Activated T-helper 1 cell treated with anti-CD3 and anti-CD28 coated beads, Interleukin-12 subunit alpha, Interleukin-12 subunit beta, Interleukin-2, Interleukin-4 antibody, amounts not matched to agents 30 ng/mL and 10 ng/mL and 1 ng/mL, durations not matched to agents 14 hours and 24 hours and 36 hours (primary cell): ENCODE measurements at places on chromosomes 5 and 9. TPM values are rescaled to one million over a fixed set of nuclear protein-coding genes. Genes with fewer than 3 reads are reported as not detected.

The MARVELD2 gene
- 0.23 and 0.32 TPM in 2 replicates for total RNA-seq

The CAVIN4 gene
- total RNA-seq: 0.10 TPM in 1 of 2 replicates, not detected in the other

The ABLIM3 gene
- total RNA-seq: not detected in 2 replicates

The OLFM1 gene
- total RNA-seq: 0.47 and 0.66 TPM in 2 replicates

GRCh38 chr9:18493451-18493993 is 19.6 kb downstream of the ADAMTSL1 start:
- no peak overlapping the region for H3K27ac ChIP-seq
- peaks cover 2% of the 10 kb centered on the region for H3K27me3 ChIP-seq
- no peak for DNase-seq
- no peak overlapping the region for H3K4me3 ChIP-seq

DNA sequence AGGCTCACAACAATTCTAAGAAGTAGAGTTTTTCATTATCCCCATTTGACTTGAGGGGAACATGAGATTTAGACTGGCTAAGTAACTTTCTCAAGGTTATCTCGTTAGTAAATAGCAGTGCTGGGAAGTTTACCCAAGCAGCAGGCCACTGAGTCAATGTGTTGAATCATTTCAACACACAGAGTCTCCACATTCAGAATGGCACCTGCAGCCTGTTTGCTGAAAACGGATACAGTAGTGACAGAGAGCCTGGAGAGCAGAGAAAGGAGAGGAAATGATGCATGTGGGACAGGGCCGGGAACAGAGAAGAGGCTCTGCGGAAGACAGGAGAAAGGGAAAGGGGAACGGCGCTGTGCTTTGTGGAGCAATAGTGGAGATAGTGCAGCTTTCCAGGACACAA is 33.5 kb upstream of the ZSWIM6 start:
- H3K36me3 ChIP-seq: no peaks in the 10 kb centered on the region
- H3K27me3 ChIP-seq: peaks cover 2% of the 10 kb centered on the region
- H3K4me3 ChIP-seq: no peak overlapping the region
- no peak for DNase-seq
- H3K4me1 ChIP-seq: peaks cover 12% of the 10 kb centered on the region

DNA sequence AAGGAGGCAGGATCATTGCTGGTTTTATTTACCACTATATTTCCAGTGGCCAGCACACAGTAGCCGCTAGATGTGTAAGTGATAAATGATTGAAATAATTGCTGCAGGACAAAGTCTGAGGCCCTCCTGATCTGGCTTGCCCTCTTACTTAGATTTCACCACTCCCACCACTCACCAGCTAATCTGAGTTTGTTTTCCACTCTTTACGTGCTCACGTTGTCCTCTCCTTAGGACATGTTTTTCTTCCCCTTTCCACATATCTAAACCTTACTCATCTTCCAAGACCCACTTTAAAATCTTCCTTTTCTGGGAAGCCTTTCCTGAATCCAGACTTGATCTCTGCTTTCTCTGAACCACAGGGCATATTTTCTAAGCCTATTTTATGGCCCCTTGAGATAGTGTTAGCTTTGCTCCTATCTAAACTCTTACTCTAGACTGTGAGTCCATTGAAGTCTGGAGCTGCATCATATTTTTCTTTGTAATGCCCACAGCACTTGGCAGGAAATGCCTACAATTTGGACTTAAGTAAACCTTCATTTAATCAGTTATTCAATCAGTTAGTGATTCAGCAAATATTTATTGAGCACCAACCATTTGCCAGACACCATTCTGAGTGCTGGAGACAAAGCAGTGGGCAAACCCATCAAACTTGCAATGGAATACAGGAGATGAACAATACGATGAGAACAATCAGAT is 2.4 kb downstream of the TLR4 start:
- H3K36me3 ChIP-seq: no peaks in the 10 kb centered on the region
- H3K4me3 ChIP-seq: no peak overlapping the region
- H3K27me3 ChIP-seq: peaks cover 14% of the 10 kb centered on the region
- DNase-seq: no peak
- peaks cover 10% of the 10 kb centered on the region for H3K4me1 ChIP-seq

DNA sequence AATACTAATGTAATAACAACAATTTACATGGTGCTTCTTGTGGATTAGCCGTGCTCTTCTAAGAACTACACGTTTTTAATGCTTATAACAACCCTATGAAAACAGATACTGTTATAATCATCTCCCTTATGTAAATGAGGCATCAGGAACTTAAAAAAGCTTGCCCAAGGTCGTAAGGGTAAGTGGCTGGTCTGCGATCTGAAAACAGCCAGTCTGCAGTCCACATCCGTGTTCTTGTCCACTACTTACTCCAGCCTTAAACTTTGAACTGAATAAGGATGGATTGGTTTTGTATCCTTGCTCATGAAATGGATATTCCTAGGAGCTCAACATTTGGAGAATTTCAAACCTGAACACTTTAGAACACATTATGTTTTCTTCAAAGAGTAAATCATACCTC is 26.7 kb downstream of the PAM start:
- no peak for DNase-seq
- peaks cover 13% of the 10 kb centered on the region for H3K36me3 ChIP-seq
- H3K27ac ChIP-seq: no peak overlapping the region
- H3K4me3 ChIP-seq: no peak overlapping the region
- H3K27me3 ChIP-seq: no peaks in the 10 kb centered on the region
- H3K4me1 ChIP-seq: peaks cover 59% of the 10 kb centered on the region

DNA sequence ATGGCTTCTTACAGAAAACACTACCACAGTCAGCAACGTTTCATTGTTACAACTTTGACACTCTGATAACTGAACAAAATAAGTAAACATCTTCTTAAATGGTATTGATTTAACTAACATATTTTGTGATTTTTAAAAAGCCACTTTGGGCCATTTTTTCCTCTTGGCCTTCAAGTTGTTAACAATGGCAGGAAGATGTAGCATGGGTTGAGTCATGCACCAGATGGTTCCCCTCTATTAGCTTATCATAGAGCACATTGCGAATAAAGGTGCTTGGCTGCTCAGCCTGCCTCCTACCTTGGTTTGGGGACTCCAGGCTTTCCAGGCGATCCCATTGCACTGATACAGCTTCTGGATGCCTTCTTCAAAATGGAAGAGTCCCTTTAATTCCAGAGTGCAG is 24.1 kb upstream of the CER1 start:
- no peak for DNase-seq
- no peaks in the 10 kb centered on the region for H3K36me3 ChIP-seq
- peaks cover 12% of the 10 kb centered on the region for H3K27me3 ChIP-seq
- no peak overlapping the region for H3K27ac ChIP-seq
- H3K4me3 ChIP-seq: no peak overlapping the region

DNA sequence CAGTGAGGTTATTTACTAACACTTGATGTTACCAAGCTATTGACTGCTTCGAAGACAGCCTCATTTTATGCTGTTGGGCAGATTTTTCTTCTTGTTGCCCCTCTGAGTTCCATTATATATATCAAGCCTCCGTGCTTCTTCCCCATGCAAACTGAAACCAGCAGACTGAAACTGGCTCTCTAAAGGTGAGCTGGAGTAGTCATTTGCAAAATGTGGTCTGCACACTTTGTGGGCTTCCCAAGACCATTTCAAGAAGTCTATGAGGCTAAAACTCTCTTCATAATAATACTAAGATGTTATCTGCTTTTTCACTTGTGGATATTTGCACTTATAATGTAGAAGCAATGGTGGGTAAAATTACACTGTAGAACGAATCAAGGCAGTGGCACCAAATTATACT is 13.9 kb downstream of the SLC36A1 start:
- H3K36me3 ChIP-seq: no peaks in the 10 kb centered on the region
- H3K4me1 ChIP-seq: no peaks in the 10 kb centered on the region
- no peaks in the 10 kb centered on the region for H3K27me3 ChIP-seq
- H3K27ac ChIP-seq: no peak overlapping the region

GRCh38 chr9:32644698-32645097 is 9.2 kb upstream of the TAF1L start:
- H3K4me3 ChIP-seq: no peak overlapping the region
- H3K36me3 ChIP-seq: no peaks in the 10 kb centered on the region
- no peak for DNase-seq
- H3K27ac ChIP-seq: no peak overlapping the region

DNA sequence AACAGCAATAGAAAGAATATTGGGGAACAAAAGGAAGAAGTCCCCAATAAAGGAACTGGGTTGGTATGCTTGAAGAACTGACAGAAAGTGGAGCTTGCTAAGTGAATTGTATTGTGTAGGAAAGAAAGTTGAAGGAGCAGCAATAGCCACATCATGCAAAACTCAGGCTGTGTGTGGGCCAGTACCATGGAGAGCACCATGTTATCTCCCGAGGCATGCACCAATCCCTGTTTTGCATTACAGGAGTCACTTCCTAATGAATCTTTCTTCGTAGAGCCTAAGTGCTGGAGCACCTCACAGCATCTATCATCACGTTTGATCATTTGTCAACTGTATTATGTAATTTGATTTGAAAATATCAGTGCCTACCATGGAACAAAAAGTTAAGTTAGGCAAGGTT is 137.7 kb upstream of the NMUR2 start:
- no peak overlapping the region for H3K4me3 ChIP-seq
- no peak overlapping the region for H3K27ac ChIP-seq
- DNase-seq: no peak
- no peaks in the 10 kb centered on the region for H3K4me1 ChIP-seq

GRCh38 chr5:124952079-124952478 is 205.6 kb upstream of the ZNF608 start:
- H3K27ac ChIP-seq: no peak overlapping the region
- H3K36me3 ChIP-seq: no peaks in the 10 kb centered on the region
- H3K27me3 ChIP-seq: no peaks in the 10 kb centered on the region
- no peak overlapping the region for H3K4me3 ChIP-seq

GRCh38 chr9:126038790-126039189 is 287.8 kb upstream of the MVB12B start:
- H3K4me1 ChIP-seq: no peaks in the 10 kb centered on the region
- no peak overlapping the region for H3K4me3 ChIP-seq
- no peaks in the 10 kb centered on the region for H3K36me3 ChIP-seq
- no peak for DNase-seq
- H3K27ac ChIP-seq: no peak overlapping the region

DNA sequence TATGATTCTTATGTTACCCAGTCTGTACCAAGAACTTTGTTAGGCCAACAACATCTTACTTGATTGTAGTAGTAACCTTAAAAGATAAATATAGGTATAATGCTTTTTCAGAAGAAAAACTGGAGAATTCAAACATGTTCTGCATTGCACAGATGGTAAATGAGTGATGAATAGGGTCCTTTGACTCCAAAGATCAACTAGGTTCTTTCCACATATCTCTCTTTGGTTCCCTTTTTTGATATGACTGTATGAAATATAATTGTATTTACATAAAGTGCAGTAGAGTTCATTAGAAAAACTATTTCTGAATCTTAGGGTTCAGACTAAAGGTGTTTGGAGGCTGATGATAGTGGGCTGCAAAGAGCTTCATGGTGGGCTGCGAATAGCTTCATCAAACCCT is 150.5 kb upstream of the CDKN2B start:
- no peak overlapping the region for H3K4me3 ChIP-seq
- peaks cover 47% of the 10 kb centered on the region for H3K27me3 ChIP-seq
- no peak for DNase-seq
- no peak overlapping the region for H3K27ac ChIP-seq
- H3K4me1 ChIP-seq: peaks cover 6% of the 10 kb centered on the region

DNA sequence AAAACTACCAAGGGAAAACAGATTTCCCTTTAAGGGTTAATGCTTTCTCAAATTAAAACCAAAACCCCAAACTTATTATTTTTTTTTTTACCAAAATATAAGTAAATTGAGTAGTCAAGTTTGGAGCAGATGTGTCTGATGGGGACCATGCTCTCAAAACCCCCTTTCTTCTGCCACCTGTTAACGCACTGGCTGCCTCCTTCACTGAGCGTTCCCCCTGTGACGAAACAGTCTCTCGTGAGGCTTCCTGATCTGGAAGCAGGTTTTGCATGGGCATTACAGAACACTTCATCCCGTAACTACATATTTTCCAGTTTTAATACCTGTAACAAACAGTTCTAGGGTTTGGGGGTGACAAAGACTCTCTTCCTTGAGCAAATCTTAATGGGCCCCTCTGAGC is 59.4 kb downstream of the ANKH start:
- peaks cover 46% of the 10 kb centered on the region for H3K4me1 ChIP-seq
- H3K27ac ChIP-seq: no peak overlapping the region
- H3K27me3 ChIP-seq: no peaks in the 10 kb centered on the region
- H3K36me3 ChIP-seq: peaks cover 6% of the 10 kb centered on the region

- H3K36me3 ChIP-seq: peaks cover 5% of the 10 kb centered on the region
- no peak overlapping the region for H3K4me3 ChIP-seq
- no peak overlapping the region for H3K27ac ChIP-seq
- peaks cover 53% of the 10 kb centered on the region for H3K27me3 ChIP-seq
These were observed 1.6 kb downstream of the NR2F1 start for GRCh38 chr5:93584596-93585040.

DNA sequence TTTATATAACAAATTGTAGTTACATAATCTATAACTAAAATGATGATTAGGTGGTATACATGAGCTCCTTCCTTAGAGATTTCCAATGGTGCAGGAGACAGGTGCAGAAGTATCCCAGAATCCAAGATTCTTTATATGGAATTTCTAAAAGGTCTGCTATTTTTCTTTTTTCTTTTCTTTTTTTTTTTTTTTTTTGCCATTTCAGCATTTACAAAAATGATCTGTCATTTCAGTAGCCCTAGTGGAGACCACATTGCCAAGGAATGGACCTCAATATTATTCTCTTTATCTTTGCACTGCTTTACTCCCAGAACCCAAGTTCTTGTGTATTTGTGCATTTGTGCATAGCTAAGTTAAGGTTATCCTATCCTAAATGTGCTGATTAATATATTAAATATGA is 61.7 kb downstream of the MRPS30 start:
- peaks cover 19% of the 10 kb centered on the region for H3K4me1 ChIP-seq
- H3K36me3 ChIP-seq: peaks cover 2% of the 10 kb centered on the region
- no peak overlapping the region for H3K27ac ChIP-seq
- peaks cover 2% of the 10 kb centered on the region for H3K27me3 ChIP-seq
- no peak for DNase-seq
- H3K4me3 ChIP-seq: no peak overlapping the region

- H3K27ac ChIP-seq: no peak overlapping the region
- DNase-seq: no peak
- H3K4me1 ChIP-seq: no peaks in the 10 kb centered on the region
- H3K36me3 ChIP-seq: no peaks in the 10 kb centered on the region
- no peaks in the 10 kb centered on the region for H3K27me3 ChIP-seq
- H3K4me3 ChIP-seq: no peak overlapping the region
These were observed 20.1 kb downstream of the FIBCD1 start for GRCh38 chr9:130918826-130919558.

GRCh38 chr5:32445831-32446614 is 1.5 kb upstream of the ZFR start:
- peak overlapping the region; percentile 83 for H3K4me3 ChIP-seq
- peaks cover 29% of the 10 kb centered on the region for H3K4me1 ChIP-seq
- H3K36me3 ChIP-seq: peaks cover 18% of the 10 kb centered on the region
- H3K27ac ChIP-seq: peak overlapping the region; percentile 52
- no peak for DNase-seq

- no peaks in the 10 kb centered on the region for H3K27me3 ChIP-seq
- H3K27ac ChIP-seq: no peak overlapping the region
- DNase-seq: no peak
- no peaks in the 10 kb centered on the region for H3K4me1 ChIP-seq
- no peaks in the 10 kb centered on the region for H3K36me3 ChIP-seq
- H3K4me3 ChIP-seq: no peak overlapping the region
These were observed 405.3 kb upstream of the SGCD start for GRCh38 chr5:155921621-155922020.
